ENCODE measurements at places on chromosomes 3 and 15. TPM values are rescaled to one million over a fixed set of nuclear protein-coding genes. Genes with fewer than 3 reads are reported as not detected.

Gene LRRC34
- total RNA-seq, result 1.8 TPM

GRCh38 chr15:66842710-66843441 is 140.8 kb downstream of the SMAD6 start:
- DNase-seq, result peak; percentile 76

GRCh38 chr3:8962226-8962861 is 928 bp downstream of the RAD18 start:
- DNase-seq, result no peak

Gene GRK7
- 0.05 TPM for total RNA-seq

- no peak for DNase-seq
Observed at GRCh38 chr3:51708216-51708845, 1.5 kb downstream of the GRM2 start.

Gene RAMAC
- total RNA-seq, result 24.8 TPM

DNA sequence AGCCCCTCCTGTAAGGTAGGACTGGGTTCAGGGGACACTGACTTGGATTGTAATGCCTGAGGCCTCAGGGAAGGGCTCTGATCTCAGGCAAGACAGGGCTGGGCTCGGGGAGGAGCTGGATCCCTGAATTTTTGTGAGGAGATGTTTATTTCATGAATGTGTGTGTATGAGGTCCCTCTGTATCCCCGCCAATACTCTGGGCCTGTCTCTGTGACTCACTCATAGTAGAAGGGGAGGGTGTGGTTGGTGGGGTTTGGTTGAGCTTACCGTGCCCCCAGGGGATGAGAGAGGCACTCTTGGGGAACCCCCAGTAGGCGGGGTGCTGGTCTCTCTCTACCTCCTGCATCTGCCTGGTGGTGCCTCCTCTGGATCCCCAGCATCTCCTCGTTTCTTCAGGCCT is 28.1 kb downstream of the RPSA start:
- peak; percentile 2 for DNase-seq

DNA sequence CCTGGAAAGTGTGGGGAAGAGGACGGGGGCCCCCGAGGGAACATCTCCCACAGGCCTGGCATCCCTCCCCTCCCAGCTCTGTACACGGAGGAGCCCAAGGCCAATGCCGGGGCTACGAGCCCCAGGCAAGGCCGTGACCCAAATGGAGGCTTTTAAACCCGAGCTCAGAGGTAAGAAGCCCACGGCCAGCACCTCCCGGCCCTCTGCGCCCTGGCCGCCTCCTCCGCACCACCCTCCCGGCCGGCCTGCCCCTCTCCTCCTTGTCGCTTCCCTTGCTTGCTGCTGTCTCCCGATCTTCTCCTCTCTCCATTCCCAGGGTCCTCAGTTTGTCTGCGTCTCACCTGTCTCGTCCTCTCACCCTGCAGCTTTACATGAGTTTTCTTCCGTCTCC is 1.3 kb downstream of the MUC4 start:
- DNase-seq, result no peak

Gene PLA2G4E
- not detected for total RNA-seq

DNA sequence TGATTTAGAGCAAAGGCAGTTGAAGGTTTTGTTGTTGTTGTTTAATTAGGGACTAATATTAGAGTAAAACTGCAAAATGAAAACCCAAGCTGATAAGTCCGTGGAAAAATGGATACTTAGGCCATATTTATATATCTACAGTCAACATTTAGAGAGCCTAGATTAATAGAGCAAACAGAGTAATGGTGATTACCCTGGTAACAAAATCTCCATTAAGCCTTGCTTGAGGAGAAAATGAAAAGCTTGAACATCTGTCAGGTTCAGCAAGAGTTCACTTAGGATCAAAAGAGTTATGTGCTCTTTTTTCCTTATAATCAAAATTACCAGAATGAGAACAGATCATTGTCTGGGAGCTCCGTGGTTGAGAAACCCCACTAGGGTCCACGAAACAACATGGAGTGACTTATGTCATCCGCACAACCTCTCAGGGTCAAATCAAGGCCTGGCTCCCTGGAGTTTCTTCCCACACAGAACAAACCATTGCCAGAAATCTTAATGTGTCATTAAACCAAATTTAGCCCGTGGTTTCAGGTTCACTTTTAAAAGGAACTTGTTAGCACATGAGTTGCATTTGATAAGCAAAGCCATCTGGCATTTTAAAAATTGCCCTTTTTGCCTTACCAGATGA is 381.2 kb downstream of the GABRB3 start:
- peak; percentile 0 for DNase-seq

Gene NPAP1
- not detected for total RNA-seq

- DNase-seq, result no peak
Observed at GRCh38 chr15:51621155-51621765, 1.3 kb downstream of the DMXL2 start.

DNA sequence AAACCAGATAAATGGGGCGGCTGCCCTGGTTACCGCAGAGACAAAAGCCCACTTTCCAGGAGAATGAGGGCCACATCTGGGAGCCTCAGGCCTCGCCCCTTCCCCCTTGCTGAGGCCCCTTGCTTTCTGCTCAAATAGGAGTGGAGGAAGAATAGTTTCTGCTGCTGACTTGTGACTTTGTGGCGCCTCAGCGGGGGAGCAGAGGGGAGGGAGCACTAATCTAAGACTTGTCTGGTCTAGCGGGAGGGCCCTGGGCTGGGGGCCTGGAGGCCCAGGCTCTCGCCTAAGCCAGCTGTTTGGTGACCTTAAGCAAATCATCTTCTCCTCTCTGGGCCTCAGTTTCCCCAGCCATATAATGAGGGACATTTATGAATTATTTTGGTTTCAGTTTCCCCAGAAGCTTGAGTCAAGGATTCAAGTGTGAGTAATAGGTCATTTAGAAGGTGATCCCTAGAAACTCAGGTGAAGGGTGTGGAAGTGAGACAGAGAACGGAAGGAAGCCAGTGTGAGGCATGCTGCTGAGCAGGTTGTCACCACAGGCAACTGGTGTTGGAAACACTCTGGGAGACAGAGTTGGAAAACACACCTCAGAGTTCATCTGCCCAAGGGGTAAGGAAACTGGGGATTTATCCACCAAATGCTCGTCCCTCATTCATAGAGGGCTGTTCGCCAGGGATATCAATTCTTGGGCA is 25.9 kb upstream of the SMAD3 start:
- no peak for DNase-seq

DNA sequence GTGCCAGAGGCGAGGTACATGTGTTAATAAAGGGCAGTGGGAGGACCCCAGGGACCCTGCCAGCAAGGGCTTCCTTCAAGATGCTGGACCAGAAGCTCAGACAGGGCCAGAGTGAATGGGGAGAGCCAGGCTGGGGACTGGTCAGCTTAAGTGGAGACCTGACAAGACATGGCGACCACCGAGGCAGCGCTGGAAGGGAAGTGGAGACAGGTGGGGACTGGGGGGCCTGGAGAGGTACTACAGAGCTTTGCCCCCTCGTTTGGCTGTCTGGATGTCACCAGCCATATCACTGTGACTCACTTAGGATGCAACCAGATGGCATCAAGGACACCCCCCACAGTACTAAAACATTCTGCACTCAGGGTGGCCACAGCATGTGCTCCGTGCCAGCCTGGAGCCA is 97.9 kb downstream of the ADCY5 start:
- no peak for DNase-seq

GRCh38 chr3:42872718-42873117 is 3.0 kb downstream of the CYP8B1 start:
- no peak for DNase-seq

DNA sequence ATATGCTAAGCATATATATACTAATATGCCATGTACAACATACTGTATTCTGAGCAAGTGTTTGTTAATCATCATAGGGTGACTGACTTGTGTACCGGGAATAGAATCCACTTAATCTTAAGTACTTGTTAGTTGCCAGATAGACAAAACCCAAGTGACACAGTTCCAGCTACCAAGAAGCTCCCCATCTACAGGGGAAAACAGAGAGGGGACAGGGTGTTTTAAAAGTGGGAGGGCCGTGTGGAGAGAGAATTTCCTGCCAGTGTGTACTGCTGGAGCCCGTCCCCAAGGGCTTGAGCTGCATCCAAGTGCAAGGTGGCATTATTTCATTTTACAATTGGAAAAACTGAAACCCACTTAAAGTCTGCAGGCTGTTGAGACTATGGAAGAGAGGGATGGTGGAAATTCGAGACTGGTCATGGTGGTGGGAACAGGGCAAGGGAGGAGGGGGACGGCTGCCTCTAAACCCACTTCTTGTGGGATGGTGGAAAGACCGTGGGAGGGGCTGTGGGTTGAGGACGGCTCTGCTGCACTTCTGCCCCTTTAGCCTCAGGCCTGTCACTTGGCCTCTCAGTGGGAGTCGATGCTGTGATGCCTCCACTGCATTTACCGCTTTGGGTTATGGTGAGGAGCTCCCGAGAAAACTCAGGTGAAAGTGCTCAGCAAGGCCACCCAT is 310.6 kb upstream of the LRRFIP2 start:
- DNase-seq, result no peak

DNA sequence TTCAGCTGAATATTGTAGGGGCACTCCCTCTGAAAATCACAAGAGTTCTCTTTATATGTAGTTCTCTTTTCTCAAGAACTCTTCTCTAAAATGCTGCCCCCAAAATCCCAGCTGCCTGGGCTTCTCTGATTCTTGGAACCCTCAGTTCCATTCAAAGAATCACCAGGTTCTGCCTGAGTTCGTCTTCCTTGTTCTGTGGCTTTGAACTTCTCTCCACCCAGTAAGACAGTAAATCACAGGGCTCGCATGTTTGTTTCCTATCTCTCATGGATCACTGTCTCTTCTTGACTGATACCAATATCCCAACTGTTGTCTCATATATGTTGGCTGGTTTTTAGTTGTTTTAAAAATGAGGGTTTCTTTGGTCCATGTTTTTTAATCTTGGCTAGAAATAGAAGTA is 359.5 kb upstream of the CBLB start:
- DNase-seq, result no peak

DNA sequence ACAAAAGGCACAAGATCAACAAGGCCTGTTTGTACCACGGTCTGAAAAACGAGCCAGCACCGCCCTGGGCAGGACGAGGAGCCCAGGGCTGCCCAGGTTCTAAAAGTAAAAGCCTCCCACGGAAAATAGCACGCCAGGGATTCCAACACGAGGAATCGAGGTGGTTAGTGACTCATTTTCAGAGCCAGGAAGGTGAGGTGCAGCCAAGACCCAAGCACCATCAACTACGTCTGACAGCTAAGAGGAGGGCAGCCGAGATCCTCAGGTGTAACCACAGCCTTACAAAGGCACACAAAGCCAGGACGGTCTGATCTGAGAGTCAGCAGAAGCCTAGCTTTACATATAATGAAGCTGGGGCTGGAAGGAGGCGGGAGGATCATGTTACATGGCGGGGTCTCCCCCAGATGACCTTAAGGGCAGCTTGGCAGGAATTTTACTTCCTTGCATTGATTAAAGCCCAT is 52.5 kb downstream of the ATP10A start:
- DNase-seq, result no peak

DNA sequence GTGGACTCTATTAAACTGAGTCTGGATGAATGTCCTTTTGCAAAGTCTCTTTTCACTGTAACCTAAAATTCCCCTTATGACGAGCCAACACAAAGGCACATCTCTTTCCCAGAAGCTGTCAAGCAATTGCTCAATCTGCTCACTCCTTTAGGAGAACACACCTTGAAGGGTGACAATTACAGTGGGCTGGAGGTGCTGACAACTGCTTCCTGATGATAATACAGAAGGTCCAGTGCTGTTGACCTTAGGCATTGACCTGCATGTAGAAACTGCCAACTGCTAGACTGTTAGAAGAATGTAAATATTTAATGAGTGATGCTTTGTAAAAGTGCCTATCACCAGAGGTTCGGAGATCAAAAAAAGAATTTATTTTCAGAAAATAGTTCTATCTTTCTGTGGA is 757.7 kb downstream of the GRM7 start:
- DNase-seq, result no peak

Gene TUSC7
- not detected for total RNA-seq

Gene TIPARP
- total RNA-seq, result 82.9 TPM

Gene EFHB
- total RNA-seq, result not detected

- DNase-seq, result peak; percentile 18
Observed at GRCh38 chr3:115960799-115961198, 337.5 kb downstream of the GAP43 start.

Gene AHSG
- not detected for total RNA-seq

DNA sequence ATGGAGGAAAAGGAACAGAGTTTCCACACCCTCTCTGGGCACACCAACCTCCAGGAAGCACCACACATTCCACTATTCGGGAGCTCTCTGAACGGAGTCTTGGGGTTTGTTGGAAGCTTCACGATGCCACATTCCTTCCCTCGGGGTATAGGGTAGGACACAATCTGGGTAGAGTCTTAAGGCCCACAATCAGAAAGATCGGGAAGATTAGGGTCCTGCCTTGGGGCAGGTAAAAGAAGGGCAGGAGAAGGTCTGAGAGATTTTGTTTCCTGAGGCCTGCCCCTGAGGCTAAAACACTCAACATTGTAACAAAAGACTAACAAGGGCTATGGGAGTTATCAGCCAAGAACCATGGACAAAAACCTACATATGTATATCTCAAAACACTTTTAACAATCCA is 89.2 kb upstream of the RAP2B start:
- DNase-seq, result no peak

- no peak for DNase-seq
Observed at GRCh38 chr3:141898908-141899307, 22.5 kb downstream of the ATP1B3 start.

- no peak for DNase-seq
Observed at GRCh38 chr3:20523293-20523692, 337.3 kb upstream of the SGO1 start.

- no peak for DNase-seq
Observed at GRCh38 chr15:36831904-36832287, 252.5 kb downstream of the CDIN1 start.

DNA sequence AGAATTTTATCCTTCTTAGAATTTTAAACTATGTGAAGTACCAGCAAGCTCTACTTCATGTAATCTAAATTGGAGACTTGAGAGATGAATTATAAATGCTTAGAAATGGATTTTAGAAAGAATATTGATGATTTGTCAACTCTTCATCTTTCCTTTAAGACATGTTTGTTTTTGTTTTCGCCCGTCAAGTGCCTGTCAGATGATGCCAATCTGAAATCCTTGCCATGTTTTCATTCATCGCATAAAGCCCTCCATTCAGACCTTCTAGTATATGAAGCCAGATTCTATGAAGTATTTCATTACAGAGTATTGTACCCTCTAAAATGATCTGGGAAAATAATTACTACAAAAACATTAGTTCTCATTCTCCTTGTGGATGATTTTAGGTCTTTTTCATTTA is 223.2 kb upstream of the SOX2 start:
- DNase-seq, result no peak

- no peak for DNase-seq
Observed at GRCh38 chr3:113968986-113969385, 21.2 kb downstream of the ZDHHC23 start.

- no peak for DNase-seq
Observed at GRCh38 chr3:95356764-95357501, 1294.1 kb downstream of the NSUN3 start.

Gene TFG
- 118 TPM for total RNA-seq

GRCh38 chr3:156626104-156626503 is 48.3 kb upstream of the TIPARP start:
- DNase-seq, result no peak

GRCh38 chr3:167406876-167407492 is 26.9 kb upstream of the ZBBX start:
- peak; percentile 3 for DNase-seq

GRCh38 chr3:124579641-124580040 is 150.6 kb upstream of the UMPS start:
- DNase-seq, result no peak
